Mammary epithelial cell (primary cell): ENCODE measurements at places on chromosomes 3 and 15. TPM values are rescaled to one million over a fixed set of nuclear protein-coding genes. Genes with fewer than 3 reads are reported as not detected.

GRCh38 chr3:129599073-129599472 lies 7.4 kb downstream of the PLXND1 start:
- DNase-seq: no peak

- no peak for DNase-seq
These were observed 30.9 kb upstream of the KCNMB3 start for GRCh38 chr3:179281825-179282224.

Gene CCDC39
- not detected for polyA plus RNA-seq

GRCh38 chr3:59339818-59340217 lies 290.0 kb upstream of the CFAP20DC start:
- no peak for DNase-seq

Gene HYPK
- 4.1 TPM for polyA plus RNA-seq

DNA sequence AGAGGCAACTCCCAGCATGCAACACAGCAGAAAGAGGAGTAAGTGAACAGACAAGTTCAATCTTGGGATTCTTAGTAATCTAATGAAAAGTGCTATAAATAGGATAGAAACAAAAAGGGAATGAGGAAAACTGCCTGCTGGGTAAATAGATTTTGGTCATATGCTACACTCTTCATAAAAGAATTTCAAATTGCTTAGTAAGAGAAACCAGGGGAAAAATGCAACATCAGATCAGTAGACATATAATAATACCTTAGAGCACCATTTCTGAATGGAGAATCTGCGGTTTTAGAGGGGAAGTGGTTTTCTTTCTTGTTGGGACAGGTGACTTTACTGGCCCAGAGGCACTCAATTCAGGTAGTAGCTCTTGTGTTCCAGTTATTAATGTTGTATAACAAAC lies 13.4 kb upstream of the TBC1D5 start:
- DNase-seq: peak; percentile 91
